ENCODE measurements at places on chromosomes 2 and 18.

- peak; percentile 32 for DNase-seq
Measured at GRCh38 chr2:104853534-104854497, at the start of gene POU3F3. TSS of gene POU3F3 (plus strand) at chr2:104854115. CDS start at chr2:104855511, 1,396 bp downstream.

DNA sequence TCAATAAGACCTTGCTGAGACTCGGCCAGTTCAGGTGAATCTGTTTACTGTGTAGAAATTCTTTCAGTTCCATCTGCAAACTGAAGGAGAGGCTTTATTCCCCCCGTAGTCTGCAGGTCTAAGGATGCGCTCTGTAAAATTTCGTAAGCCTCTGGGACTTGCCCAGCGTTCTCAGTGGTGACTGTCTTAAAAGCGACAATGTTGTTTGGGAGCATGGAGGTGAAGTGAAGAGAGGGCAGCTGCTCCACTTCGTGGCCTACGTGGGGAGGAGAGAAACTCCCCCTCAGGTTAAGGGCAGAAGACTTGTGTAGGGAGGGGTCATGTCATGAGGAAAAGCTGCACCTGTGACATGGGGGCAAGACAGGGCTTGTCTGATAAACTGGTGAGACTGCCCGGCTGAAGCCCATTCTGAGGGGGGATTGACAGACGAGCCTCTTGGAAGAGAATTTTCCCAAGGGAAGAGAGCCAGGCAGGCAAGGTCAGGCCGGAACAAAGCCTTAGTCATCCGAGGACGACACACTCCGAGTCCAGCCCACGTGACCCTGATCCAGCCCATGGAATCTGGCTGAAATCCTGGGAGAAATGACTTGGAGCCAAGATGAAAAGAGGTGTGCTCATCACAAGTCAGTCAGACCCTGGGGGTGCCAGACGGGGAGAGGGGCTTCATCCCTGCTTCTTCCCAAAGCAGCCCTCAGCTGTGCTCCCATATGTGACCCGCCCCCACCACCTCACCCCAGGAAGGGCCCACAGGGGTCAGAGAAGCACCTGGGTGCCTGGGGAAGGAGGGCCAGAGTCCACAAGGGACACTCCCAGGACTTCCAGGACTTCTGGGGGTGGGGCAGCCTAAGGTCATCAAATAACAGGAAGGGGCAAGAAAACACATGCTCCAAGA is 88.5 kb upstream of the SH3BP4 start:
- DNase-seq: no peak

GRCh38 chr18:48541026-48541746 is 2.4 kb downstream of the CTIF start:
- no peak for DNase-seq

DNA sequence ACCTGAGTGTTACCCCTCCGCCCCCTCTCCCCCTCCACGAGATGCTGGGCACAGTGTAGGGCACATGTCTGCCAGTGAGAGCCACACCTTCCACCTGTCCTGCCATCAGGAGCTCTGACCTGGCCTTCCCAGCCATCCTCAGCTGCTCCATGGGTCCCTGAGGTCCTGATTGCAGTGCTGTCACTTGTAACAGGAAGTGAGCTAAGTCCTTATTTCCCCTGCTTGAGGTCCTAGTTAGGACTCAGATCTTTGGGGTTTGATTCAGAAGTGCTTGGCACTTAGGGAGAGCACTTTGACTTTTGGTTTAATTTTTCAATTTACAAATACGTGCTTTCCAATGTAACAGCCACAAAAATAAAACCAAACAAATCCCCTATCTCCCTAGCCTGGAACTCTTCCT is 125.5 kb downstream of the WDSUB1 start:
- no peak for DNase-seq

- no peak for DNase-seq
Measured at GRCh38 chr2:173962031-173962430, 3.1 kb downstream of the SP3 start.

DNA sequence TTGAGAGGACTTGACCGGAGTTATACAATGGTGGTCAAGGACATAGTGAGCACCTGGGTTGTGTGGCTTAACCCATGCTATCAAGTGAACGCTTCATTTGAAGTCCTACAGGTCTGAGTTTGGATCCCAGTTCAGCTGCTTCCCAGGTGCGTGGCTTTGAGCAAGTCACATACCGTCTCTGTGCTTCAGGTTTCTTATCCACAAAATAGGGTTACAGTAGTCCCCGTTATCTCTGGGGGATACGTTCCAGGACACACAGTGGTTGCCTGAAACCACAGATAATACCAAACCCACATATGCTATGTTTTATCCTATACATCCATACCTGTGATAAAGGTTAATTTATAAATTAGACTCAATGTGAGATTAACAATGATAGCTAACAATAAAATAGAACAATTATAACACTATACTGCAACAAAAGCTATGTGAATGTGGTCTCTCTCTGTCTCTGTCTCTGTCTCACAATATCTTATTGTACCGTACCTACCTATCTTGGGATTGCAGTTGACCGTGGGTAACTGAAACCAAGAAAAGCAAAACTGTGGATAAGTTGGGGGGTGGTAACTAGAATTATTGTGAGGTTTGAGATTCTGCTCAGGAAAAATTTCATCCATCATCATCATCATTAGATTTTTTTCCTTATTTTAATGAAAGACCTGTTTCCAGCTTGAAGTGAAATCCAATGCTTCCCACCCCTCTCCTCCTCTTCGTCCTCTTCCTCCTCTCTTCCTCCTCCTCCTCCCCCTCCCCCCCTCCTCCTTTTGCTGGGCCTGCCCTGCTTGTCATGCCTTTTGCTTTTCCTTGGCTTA is 22.7 kb downstream of the LBH start:
- DNase-seq: no peak

GRCh38 chr2:26086155-26086637 is 52.3 kb downstream of the RAB10 start:
- peak; percentile 16 for DNase-seq

GRCh38 chr2:111039628-111040383 is 80.9 kb upstream of the BCL2L11 start:
- DNase-seq: no peak

- DNase-seq: no peak
Measured at GRCh38 chr18:48467231-48467630, 58.0 kb upstream of the ZBTB7C start.

DNA sequence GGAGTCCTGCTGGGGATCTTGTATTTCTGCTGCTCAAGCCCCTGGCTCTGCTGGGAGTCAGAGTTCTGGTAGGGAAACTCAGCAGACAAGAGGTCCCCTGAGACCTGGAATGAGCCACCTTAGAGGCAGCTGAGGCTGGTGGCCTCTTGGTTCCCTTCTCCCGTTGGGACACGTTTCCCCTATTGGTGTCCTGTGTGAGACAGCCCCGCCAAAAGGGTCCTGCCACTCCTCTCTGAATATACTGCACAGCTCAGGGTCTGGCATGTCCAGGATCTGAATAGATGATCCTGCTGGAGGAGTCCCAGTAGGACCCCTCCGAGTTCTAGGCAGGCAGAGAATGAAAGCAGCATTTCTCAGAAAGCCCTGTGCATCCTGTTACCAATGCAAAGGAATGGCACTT is 2.0 kb upstream of the RALB start:
- no peak for DNase-seq

- DNase-seq: no peak
Measured at GRCh38 chr2:19357402-19358241, 801 bp downstream of the OSR1 start.

GRCh38 chr2:119122663-119123062 is 35.9 kb downstream of the C1QL2 start:
- no peak for DNase-seq
